ENCODE measurements at places on chromosomes 4 and X.

GRCh38 chrX:52576474-52576873, 59.6 kb upstream of the XAGE1B start:
- DNase-seq: no peak

DNA sequence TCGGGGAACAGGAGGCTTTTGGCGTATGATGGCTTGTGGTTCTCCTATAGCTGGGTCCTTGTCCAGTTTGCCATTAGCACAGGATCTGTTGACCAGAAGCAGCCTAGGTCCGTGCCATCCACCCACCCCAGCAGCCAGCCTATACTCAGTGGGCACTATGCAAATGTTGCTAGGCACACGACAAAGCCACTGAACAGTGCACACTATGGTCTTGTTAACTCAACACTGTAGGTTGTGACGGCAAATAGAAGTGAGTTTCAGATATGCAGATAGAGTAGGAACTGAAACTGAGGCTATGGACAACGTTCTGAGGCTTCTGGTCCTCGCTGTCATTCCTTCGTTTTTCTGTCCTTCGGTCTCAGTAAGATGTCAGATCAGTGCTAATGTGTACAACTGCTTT, 541.3 kb upstream of the TENM3 start:
- DNase-seq: no peak

DNA sequence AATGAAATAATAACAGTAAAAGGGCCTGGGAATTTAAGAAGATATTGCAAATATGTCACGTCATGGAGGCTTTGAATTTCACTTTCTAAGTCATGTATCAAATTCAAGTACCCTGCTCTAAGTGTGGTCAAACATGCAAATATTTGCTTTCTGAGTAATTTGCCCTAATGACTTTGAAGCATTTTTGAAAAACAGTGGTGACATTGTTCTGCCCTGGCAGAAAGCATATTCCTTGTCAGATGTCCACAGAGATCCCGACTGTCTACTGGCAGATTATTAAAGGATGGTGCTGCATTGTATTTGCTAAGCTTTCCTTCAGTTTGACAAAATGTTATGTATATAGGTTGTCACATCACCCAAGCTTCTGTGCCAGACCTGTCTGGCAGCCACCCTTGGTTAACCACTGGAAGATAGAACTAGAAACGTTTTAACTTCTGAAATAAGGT, 92.5 kb downstream of the ANK2 start:
- DNase-seq: peak; percentile 5

DNA sequence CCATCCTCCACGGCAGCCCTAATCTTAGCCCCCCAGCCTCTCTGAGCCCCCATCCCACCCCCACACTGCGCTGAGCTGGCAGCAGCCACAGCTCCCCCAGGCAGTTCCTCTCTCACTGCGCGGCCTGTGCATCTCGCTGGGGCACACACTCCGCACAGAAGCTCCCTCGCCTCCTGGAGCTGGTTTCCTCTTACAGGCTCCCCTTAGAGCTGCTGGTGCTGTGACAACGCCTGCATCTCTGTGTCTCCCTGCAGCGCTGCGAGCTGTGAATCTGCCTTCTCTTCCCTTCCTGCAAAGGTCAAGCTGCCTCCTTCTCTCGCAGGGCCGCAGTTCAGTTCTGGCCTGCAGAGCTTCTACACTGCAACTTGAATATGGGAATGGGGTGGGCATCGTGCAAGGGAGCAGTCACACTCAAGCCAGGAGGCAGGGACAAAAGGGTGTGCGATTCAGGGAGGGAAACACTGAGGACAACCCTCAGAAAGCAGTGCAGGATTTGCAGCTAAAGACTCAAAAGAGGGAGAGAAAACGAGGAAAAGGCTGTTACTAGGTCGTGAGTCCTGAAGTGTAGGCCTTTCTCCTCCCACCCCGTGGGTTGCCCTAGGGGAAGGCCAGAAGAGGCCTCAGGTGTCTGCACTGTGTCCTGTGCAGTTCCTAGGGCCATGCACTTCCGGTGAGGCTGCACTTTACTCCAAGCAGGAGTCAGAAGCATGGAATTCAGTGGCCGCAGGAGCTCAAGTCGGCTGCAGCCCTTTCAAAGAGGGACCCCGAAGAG, 87.0 kb downstream of the BCOR start:
- DNase-seq: no peak

- no peak for DNase-seq
Measured at GRCh38 chr4:92497141-92497540, 193.4 kb downstream of the GRID2 start.

- peak; percentile 4 for DNase-seq
Measured at GRCh38 chrX:47311932-47312774, 58.2 kb upstream of the ZNF157 start.

DNA sequence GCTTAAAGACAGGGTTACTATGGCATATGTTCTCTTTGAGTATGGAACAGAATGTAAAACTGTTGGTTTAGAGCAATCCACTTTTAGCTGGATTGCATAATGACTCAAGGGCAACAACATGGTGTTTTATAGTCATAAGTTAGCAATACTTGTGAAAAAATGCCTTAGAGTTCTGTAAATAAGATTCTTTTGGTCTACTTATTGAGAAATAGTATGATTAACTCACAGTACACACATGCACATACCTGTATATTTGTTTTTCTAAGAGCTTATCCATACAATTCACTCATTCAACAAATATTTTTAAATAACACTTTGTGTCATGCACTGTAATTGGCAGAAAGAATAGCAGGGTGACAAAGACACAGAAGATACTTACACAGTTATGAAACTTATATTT, 1415.5 kb downstream of the PCDH7 start:
- no peak for DNase-seq

- no peak for DNase-seq
Measured at GRCh38 chrX:115226929-115227328, 7.0 kb downstream of the LRCH2 start.

DNA sequence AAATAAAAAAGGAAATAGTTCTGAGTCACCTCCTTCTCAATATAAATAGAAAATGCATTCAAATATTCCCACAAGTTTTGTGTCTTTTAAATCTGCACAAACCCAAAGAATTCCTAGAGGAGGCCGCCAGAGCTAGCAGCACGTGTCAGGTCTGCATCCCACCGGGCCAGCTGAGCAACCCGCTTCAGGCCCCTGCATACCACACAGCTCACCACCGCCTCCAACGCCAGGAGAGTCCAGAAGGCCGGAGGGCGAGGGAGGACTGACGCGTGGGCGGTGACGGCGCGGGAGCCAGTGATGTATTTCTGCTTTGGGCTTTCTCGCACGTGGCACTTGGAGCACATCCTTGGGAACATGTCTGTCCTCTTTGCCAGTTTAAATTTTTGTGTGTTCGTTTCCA, 61.9 kb upstream of the CLDN34 start:
- DNase-seq: no peak

- no peak for DNase-seq
Measured at GRCh38 chr4:148240241-148240640, 202.0 kb downstream of the NR3C2 start.

DNA sequence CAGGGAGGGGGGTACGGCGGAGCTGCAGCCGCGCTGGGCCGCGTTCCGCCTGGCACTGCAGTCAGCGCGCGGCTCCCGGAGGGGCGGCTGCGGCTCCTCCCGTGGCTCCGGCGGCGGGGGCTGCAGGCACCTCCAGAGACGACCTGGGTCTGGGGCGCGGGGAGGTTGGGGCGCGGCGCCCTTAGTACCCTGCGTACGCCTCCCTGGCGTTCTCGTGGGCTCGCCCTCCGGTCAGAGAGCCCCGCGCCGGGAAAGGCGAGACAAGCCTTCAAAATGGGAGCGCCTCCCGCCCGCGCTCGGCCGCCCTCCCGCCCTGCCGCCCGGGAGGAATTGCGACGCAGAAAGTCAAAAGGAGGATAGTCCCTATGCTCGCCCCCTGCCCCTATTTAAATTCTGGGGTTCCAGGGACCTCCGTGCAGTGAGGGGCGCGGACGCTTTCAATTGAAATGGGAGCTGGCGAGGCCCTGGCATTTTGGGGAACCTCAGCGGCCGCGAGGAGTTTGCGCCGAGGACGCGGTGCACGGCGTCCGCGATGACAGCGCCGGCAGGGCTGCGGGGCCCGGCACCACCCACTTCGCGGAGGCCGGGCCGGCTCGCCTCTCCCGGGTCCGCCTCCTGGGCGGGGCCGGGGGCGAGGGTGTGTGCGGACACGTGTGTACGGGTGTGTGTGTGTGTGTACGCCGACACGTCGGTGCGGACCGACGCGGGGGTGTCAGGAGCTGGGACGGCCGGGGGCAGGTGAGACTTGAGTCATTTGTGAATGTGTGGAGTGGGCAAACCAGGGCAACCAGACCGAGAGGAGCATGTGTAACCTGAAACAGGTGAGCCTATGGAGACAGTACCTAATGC, 544 bp downstream of the HERC3 start:
- no peak for DNase-seq

GRCh38 chr4:101850698-101851097, 60.2 kb downstream of the BANK1 start:
- DNase-seq: no peak

DNA sequence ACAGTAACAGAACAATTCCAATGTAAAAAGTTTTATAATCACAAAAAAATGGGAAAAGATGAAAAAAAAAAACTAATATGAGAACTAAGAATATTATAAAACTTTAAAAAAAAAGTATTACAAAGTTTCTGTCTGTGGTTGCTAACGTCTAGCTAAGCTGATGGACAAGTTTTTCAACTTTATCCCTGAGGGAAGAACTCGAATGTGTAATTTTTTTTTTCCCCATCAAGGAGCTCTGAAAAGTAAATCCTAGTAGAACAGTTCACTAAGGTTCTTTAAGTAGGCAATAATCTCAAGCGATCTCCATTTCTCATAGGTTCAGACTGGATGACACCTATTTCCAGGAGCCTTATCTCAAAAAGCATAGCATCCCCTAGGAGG, 14.2 kb downstream of the ADGRA3 start:
- DNase-seq: no peak

GRCh38 chr4:31261632-31262031, 541.5 kb downstream of the PCDH7 start:
- no peak for DNase-seq

GRCh38 chr4:11596989-11597388, 168.3 kb upstream of the HS3ST1 start:
- DNase-seq: no peak

GRCh38 chr4:165844161-165844560, 28.9 kb upstream of the TLL1 start:
- no peak for DNase-seq

GRCh38 chr4:165874791-165875371, 1.8 kb downstream of the TLL1 start:
- DNase-seq: no peak

- no peak for DNase-seq
Measured at GRCh38 chr4:166017804-166018203, 144.8 kb downstream of the TLL1 start.

GRCh38 chr4:2352729-2353221, 65.7 kb downstream of the ZFYVE28 start:
- DNase-seq: no peak

DNA sequence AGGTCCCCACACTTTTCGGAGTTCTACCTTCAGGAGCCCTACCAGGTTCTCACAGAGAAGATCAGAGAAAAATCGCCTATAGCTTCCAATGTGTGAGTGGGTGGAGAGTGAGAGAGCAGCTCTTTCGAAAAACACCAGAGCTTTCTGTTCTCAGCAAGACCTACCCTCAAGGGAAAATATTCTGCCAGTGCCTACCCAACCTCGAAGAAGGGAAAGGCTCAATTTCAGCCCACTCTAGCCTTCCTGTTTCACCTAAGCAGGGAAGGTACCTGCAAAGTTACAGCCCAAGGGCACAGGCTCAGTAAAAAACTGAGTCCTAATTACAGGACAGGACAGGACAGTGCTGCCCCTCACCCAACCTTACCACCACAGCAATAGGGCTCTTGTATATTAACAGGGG, 104.0 kb upstream of the WDR17 start:
- DNase-seq: no peak

GRCh38 chr4:97558204-97558778, 585.0 kb downstream of the STPG2 start:
- DNase-seq: no peak

DNA sequence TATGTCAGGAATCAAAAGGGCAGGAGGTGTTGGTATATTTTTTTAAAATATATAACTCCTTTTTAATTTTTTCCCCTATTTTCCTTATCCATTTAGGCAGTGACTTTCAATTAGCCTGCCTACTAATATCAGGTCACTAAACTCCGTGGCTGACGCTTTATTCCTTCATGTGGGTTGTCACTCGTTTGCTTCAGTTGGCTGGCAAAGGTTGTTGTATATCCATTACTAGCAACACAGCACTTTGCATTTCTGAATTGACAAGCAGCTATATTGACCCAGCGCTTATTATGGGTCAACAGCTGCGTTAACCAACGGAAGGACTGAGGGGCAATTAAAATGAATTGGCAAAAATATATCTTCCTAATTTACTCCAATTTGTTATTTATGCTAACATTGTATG, 87.7 kb downstream of the ARX start:
- no peak for DNase-seq

GRCh38 chrX:52988985-52989917, 30.9 kb upstream of the FAM156A start:
- no peak for DNase-seq

DNA sequence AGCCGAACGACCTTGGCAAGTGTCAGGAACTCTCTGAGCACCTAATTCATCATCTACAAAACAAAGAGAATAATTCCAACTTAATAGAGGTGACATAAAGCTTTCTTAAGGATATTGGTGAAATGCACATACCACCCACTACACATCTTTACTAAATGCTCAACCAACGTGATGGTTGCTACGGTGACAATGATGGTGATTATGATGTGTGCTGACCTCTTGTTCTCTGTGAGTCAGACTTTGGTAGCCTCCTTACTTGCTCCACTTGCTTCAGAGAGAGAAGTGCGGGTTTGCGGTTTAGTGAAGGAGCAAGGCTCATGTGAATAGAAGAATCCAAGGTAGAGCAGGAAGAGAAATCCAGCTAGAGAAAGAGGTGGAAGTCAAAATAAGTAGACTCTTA, 52.8 kb upstream of the CLNK start:
- DNase-seq: no peak

- no peak for DNase-seq
Measured at GRCh38 chr4:68963374-68963773, 11.8 kb upstream of the UGT2A3 start.

- DNase-seq: no peak
Measured at GRCh38 chr4:108828620-108829019, 65.8 kb upstream of the ETNPPL start.

DNA sequence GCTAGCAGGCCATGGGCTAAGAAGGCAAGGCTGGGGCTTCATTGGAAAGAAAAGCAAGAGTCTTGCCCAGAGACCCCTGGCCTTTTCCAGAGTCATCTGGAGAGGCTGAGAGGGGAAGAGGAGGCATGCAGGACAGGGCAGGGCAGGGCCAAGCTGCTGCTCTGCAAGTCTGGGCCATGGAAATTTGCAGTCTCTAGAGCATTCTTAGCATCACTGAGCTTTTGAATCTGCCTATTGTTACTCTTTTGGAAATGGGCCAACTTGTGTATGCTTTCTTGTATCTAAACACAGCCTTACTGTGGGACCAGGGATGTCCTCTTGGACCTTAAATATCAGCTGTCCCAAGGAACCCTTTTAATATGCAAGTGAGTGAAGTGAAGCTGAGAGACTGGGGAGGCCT, 560.5 kb downstream of the MID1IP1 start:
- no peak for DNase-seq

- no peak for DNase-seq
Measured at GRCh38 chr4:129598582-129598981, 502.6 kb downstream of the C4orf33 start.
